GM10248 (cell line): ENCODE measurements at places on chromosomes 11 and 22.

DNA sequence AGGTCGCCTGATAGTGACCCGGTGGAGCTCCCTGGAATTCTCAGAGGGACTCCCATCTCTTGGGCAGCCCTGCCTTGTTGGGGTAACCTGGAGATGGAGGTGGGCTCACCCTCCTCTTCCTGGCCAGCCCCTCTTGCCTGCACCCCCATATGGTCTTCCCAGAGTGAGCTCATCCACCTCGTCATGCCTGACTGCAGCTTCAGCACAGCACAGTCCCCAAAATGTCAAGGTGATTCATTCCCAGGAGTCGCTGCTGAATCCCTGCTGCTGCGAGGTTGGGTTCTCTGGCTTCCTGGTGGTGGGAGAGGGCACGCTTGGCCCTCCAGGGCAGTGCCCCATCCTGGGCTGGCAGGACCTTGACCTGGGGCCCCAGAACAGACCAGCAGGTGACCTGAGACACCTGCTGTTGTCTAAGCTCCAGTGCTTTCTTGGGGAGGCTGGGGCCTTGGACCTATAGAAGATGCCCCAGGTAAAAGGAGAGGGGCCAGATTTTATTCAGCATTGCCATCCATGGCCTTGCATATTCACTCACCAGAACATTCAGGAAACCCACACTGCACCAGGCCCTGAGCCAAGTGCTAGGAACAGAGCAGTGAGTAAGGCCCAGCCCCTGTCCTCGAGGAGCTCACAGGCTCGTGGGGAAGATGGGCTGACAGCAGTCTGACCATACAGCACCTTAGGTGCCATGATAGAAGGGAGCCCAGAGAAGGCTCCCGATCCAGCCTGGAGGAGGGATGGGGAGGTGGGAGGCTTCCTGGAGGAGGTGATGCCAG is 72.9 kb downstream of the CACNA1I start:
- no peak for DNase-seq

DNA sequence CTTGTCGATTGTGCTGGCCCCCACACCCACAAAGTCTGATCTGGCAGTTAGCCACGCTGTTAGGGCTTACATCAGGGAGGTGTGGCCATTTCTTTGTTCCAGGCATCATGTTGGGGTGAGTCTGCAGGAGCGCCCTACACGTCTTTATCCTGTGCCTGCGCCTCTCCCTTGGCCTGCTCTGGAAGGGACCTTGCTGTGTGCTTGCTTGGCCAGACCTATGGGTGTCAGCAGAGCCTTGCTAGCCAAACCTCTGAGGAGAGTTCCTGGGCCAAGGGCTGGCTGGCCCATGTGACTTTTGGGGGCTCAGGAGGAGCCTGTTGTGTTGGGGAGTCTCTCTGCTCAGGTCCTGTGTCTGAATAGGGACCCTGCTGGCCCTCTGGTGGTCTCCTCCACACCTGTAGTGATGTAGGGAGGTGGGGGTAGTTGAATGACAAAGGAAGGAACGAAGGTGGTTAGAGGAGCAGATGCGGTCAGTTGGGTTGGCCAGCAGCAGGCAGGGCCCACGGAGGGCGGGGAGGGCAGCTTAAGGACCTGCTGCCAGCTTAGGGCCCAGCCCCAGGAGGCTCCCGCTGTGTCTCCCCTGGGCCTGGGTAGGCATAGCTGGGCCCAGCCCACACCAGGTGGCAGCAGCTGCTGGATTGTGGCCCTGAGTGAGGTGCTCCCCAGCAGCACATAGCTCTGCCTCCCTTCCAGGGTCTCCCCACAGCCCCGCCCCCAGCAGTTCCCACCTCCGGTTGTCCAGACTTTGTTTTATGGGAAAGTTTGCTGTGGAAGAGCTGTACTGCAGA is 7.9 kb downstream of the PPIL2 start:
- no peak for DNase-seq

DNA sequence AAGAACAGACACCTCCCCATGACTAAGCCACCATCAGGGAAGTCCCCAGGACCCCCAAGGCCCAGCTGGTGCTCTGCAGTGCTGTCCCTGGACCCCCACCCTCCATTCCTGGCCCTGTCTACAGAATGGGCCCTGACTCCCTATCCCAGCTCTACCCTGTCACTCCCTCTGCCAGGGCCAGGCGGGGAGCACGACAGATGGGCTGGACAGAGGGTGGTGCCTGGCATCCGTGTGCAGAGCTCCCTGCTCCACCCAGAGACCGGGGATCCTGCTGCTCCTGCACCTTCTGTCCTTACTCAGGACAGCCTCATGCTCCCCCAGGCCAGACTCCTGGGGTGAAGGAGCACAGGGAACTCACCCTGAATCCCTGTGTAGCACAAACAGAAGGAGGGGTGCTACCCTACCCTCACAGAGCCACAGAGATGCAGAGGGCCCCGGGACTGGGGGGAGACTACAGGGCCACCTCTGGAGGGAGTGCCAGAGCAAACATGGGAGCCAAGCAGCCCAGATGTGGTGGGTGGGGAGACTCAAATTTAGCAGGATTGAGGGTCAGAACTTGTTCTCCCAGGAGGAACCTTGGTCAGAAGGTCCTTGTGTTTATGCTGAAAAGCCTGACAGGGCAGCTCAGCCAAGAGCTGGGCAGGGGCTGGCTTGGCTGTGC is 2.0 kb downstream of the ARVCF start:
- no peak for DNase-seq

GRCh38 chr11:71164186-71164585 is 88.2 kb downstream of the SHANK2 start:
- no peak for DNase-seq

DNA sequence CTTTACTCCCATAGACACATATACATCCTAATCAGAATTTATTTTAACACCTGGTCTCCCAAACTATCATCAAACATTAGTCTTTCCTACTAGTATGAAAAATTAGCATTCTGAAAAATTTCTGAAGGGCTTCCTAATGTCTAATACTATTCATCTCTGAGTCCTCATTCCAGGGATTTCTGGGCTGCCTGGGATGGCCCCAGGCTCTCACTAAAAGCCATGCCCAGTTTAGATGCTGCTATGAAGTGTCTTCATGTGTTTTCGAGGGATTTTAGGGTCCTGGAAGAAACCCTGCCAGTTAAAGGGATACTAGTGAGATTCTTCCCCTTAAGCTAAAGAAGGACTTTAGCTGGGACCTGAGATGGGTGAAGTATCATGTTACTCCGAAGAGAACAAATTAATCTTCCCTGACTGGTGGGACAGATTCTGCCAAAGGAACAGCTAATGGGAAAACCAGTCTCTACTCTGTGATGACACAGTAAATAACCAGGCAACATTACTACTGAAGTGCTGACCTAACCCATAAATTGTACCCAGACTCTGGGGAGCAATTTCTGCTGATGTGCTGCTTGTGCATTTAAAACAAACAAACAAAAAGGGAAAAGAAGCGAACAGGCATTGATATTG is 342.6 kb downstream of the SOX6 start:
- no peak for DNase-seq

DNA sequence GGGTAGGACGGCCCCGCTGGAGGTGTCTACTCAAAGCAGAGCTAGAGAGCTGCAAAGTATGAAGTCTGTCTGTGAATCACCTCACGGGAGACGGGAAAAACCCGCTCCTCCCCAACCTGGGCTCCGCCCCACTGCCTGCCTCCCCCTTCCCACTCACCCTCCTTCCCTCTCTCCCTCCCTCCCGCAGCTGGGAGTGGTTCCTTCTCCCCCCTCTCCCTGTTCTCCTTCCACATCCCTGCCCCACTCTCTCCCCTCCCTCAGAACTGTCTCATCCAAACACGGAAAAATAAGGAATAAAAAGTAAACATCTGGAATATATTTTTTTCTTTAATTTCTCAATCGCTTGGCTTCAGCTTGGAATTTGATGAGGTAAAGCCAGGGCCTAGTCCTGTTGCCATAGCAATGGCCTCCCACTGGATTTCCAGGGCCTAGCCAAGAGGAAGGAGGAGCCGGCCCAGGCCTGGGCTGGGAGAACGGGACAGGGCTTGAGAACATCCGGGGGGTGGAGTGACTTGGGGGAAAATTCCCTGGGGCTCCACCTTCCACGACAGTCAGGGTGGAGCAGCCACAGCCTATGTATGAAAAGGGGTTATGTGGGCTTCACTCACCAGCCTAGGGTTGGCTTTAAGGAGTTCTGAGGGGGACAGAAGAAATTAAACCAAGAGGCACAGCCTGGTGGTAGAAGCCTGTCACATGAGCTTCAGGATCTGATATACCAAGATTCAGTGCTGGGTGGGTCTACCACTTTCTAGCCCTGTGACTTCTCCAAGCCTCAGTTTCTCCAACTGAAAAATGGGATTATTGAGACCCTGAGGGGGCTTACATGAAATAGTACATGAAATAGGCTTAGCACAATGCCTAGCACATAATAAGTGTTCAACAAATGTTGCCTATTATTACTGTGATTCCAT is 2.2 kb downstream of the TNKS1BP1 start:
- no peak for DNase-seq

- no peak for DNase-seq
Observed at GRCh38 chr11:47359162-47359561, 6.7 kb upstream of the MYBPC3 start.

DNA sequence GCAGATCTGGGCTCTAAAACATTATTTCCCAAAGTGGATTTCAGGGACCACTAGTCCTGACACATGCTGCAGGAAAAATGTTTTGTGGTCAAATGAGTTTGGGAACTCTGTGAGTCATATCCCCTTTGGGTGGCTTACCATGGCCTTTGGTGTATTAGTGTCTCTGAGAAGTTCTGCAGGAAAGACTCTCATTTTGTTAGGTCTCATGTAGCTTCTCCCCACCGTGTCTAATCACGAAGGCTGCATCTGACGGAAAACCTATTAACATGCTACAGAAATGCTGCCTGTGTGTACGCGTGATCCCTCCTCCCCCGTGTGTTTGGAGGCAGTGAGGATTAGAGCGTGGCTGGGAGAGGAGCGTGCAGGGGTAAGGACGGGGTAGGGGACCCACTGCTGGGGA is 191.7 kb downstream of the ST3GAL4 start:
- DNase-seq, result no peak

DNA sequence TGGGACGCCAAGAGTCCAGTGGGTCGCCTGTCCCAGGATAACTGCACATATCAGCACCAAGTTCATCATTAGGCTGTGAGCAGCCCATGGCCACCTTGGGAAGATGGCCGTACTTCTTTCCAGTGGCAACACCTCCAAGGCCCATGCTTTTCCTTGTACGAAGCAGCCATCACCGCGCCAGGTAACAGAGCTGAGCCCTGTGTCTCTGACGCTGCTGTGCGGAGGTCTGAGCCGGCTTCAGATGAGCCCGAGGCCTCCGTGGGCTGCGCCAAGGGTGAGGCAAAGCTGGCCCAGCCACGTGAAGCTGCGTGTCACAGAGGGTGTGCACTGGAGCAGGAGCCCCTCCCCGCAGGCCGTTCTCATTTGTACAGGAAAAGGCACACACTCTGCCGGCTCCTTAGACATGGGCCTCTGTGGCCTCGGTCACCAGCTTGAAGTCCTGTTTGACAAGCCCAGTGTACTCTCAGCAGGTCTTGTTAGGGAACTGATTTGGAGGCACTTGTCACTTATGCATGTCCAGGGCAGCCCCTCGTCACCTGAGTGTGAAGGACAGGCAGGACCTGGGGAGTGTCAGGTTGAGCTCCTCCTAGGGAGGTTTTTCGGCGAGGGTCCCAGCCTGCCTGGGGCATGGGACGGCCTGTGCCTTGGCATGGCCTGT is 401.5 kb downstream of the TBC1D22A start:
- no peak for DNase-seq

- DNase-seq, result no peak
Observed at GRCh38 chr11:41289408-41289807, 170.0 kb downstream of the LRRC4C start.

DNA sequence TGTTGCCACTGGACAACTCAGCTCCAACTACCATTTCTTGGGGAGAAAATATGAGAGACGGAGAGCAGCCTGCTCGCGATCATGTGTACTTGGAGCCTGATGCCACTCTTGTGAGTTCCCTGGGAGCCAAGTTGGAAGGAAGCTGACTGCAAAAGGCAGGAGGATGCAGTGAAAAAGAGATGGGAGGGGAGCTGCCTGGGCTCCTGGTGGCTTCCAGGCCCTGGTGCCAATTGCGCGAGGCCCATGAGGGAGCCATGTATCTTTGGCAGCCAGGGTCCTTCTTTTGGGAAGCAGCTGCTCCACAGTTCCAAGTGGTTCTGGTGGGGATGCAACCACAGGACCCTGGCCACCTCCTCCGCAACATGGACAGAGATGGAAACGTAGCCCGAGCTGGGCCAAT is 11.1 kb downstream of the C11orf91 start:
- DNase-seq, result no peak

- no peak for DNase-seq
Observed at GRCh38 chr11:77191429-77191822, 63.4 kb downstream of the MYO7A start.

DNA sequence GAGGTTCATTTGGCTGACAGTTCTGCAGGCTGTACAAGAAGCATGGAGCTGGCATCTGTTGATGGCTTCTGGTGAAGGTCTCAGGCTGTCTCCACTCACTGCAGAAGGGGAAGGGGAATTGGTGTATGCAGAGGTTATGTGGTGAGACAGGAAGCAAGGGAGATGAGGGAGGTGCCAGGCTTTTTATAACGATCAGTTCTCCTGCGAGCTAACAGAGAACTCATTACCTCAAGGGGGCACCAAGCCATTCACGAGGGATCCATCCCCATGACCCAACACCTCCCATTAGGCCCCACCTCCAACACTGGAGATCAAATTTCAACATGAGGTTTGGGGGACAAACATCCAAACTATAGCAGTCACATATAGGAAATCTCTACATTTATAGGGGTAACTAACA is 38.7 kb upstream of the E2F8 start:
- DNase-seq, result no peak

GRCh38 chr11:132605825-132606570 is 926.3 kb downstream of the OPCML start:
- no peak for DNase-seq

GRCh38 chr11:7579361-7579791 is 65.6 kb downstream of the PPFIBP2 start:
- no peak for DNase-seq

DNA sequence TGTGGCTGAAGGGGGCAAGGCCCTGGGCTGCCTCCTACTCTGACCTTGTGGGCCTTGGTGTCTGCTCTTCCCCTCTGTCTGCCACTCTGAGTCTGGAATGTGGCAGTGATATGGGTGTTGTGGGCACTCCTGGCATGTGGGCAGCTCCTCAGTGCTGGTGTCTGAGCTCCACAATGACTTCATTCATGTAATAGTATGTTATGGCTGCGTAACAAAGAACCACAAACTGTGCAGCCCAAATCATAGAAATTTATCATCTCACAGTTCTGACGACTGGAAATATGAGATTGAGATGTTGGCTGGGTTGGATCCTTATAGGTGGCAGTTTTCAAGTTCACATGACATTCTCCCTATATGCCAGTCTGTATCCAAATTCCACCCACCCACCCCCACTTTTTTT is 59.1 kb downstream of the BCR start:
- DNase-seq, result no peak

- no peak for DNase-seq
Observed at GRCh38 chr11:65126624-65127274, 4.6 kb downstream of the MRPL49 start.

GRCh38 chr22:22230438-22230837 is 14.1 kb upstream of the VPREB1 start:
- no peak for DNase-seq

- no peak for DNase-seq
Observed at GRCh38 chr11:73291781-73292524, 16.1 kb upstream of the ARHGEF17 start.
